ENCODE measurements at places on chromosomes 13 and 19.

DNA sequence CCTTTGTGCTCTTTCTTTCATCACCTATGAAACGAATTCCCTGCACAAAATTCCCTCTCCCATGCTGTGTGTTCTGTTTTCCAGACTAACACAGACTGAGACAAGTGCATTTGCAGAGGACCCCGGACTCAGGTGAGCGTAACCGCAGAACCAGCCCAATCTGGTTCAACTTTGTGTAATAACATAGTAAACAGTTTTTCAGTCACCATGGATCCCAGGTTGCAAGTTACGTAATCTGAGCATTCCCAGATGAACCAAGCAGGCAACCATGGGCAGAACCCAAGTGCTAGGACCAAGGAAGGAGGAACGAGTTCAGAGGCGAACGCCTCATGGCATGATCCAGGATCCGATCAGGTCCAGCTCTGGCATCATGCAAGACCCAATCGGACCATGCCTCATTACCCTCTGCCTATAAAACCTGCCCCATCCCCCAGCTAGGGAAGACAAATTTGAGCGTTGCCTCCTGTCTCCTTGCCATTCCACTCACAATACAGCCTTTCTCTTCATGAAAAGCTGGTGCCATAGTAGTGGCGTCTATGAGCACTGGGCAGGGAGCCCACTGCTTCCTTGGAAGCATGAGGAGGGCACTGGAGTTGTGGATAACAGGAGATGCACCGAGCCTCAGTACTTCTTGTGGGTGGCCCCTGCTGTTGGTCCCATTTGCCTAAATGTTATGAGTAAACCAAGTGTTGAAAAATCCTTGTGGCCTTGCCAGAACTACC is 107.6 kb downstream of the ABCC4 start:
- no peak for DNase-seq

GRCh38 chr13:98315466-98315865 is 138.4 kb upstream of the RNF113B start:
- no peak for DNase-seq

DNA sequence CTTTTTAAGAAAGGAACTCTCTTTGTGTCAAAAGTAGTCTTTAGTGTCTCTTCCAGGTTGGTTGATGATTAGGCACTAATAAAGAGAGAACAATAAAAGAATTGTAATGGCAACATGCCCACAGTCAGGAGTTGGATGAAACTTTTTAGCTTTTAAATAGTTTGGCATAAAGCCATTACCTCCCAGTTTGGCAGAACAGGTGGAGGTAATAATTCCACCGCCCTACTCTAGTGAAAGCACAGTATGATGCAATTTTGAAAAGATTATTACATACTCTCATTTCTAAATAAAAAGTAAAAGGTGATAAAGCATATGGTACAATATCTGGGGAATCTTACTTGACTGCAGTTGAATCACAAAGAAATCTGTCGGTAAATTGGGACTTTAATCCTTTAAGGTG is 497.6 kb downstream of the SUCLA2 start:
- DNase-seq = no peak

GRCh38 chr19:15769586-15769985 is 17.9 kb upstream of the OR10H5 start:
- DNase-seq = no peak

- DNase-seq = no peak
These were observed 498.9 kb upstream of the SLITRK5 start for GRCh38 chr13:87172166-87172835.

DNA sequence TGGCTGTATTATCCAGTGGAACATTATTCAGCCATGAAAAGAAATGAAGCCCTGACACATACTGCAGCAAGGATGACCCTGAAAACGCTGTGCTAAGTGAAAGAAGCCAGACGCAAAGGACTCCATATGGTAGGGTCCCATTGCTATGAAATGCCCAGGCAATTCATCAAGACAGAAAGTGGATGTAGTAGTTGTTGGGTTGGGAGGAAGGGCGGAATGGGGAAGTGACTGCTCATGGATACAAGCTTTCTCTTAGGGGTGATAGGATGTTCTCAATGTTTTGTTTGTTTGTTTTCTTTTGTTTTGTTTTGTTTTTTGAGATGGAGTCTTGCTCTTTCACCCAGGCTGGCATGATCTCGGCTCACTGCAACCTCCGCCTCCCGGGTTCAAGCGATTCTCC is 11.1 kb upstream of the CEACAM16 start:
- no peak for DNase-seq

DNA sequence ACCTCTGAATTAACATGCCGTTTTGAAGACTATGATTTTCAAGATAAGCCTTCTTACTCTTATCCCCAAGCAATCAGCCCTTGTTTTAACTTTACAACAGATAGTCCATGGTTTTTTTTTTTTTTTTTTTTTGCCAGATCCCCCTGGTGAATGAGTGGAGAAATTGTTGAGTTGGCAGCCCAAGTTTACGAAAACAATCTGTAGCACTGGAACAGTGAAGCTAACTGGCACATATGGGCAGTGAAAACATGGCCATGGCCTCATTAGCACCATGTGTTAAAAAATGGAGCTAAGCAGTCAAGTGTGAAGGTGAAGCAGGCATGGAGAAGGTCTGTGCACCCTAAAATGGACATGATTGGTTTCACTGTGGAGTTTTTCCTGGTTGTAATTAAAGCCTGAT is 812.1 kb upstream of the MIR17HG start:
- no peak for DNase-seq

DNA sequence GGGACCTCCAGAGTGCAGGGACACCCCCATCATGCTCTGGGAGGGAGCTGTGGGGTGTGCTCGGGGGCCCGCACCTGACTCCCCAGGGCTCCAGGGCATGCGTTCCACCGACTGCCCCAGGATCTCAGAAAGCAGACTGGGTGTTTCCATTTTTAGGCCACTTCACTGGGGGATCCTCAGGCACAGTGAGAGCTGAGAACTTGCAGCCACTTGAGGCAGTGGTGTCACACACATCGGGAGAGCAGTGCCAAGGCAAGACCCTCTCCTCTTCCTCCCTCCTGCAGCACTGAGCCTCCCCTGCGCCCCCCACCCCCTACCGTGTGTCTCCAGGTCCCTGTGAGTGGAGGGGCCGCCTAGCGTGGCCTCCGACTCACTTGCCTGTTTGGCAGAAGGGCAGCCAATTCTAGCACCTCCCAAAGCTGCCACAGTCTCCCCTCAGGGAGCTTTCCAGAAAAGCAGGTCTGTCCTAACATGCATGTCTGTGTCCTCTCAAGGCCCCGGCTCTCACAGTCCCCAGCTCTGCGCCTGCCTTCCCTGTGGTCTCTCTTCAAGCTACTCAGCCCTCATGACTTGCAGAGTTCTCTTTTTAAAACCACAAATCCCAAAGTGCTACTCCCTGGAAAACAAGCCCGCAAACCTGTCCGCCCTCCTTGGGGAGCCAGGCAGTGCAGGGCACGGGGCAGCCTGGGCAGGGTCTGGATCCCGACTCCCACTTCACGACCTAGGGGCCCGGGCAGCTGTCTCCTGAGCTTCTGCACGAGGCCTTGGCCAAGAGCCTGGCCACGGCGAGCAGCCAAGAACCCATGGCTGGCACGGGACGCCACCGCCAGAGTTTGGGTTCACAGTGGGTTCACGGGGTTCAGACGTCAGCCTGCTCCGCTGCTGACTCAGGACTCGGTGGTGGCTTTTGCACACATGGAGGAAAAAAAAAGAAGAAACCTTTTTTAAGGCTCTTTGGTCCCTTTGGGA is 94.1 kb downstream of the STK24 start:
- DNase-seq = no peak

DNA sequence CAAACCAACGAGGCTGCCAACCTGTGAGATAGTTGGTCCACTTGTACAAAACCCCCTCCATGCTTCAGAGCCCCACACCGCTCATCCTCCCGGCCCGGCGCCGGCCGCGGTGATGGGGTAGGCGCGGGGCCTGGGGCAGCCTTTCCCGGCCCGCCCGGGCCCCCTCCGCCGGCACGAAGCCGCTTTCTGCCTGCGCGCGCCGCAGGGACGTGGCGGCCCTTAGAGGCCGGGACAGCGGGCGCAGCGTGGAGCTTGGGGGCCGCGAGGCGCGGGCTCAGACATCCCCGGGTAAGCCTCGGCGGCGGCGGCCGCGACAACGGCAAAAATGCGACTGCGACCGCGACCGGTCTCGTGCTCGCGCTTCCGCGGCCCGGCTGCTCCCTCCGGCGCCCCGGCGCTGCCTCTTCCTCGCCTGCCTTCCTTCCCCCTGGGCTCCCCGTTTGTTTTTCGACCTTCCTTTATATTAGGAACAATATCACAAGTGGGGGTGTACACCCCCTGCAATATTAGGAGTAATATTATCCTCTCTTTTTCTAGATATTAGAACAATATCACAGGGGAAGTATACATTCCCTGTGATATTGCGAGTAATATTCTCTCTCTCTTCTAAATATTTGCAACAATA is 53.9 kb upstream of the CEACAM21 start:
- DNase-seq = no peak

- DNase-seq = no peak
These were observed 193.7 kb downstream of the RFC3 start for GRCh38 chr13:34011552-34012085.

DNA sequence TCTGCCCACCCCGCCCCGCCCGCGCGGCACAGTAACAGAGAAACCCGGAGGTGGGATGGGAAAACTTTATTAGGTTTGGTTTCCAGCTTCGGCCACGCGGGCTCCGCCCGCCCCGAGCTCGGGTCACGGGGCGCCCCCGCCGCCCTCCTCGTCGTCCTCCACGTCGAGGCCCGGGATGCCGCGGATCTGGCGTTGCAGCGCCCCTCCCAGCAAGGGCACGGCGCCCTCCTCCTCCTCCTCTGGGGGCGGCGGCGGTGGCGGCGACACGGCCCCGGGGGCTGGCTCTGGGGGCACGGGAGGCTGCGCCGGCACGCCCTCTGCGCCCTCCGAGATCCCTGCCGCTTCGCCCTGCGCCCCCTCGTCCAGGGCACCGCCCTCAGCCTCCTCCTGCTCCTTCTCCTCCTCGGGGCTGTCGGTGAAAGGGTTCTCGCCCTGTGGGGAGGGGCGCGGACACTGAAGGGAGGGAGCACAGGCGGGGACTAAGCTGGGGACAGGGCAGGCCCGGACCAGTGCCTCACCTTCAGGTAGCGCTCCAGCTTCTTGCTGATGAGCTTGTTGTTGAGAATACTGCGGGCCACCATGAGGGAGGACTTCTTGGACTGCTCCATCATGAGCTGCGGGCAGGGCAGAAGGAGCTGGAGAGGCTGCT is 536 bp upstream of the AKAP8 start:
- DNase-seq = no peak

Measured in NCI-H1417 treated with DMSO at 0.1 percent for 48 hours (cell line).